ENCODE measurements at places on chromosomes 13 and 19.

DNA sequence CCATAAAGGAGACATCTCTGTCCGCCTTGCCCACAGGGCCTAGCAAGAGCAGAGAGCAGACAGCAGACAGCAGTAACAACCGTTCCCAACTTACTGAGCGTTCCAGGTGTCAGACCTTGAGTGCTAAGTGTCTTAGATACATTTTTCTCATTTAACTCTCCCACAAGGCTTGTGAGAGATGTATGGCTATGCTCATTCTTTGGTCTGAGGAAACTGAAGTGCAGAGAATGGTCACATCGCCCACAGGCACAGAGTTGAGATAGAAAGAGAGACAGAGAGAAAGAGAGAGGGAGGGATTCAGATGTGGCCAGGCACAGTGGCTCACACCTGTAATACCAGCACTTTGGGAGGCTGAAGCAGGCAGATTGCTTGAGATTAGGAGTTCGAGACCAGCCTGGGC is 14.3 kb downstream of the MEIOSIN start:
- DNase-seq, result no peak

GRCh38 chr19:19613506-19613905 is 5.0 kb downstream of the PBX4 start:
- DNase-seq, result no peak

GRCh38 chr13:108962654-108963053 is 333.2 kb downstream of the MYO16 start:
- DNase-seq, result no peak

- DNase-seq, result no peak
These were observed 223.0 kb downstream of the DCLK1 start for GRCh38 chr13:35908226-35908625.

GRCh38 chr13:63287926-63288325 is 1872.3 kb upstream of the PCDH20 start:
- DNase-seq, result no peak

DNA sequence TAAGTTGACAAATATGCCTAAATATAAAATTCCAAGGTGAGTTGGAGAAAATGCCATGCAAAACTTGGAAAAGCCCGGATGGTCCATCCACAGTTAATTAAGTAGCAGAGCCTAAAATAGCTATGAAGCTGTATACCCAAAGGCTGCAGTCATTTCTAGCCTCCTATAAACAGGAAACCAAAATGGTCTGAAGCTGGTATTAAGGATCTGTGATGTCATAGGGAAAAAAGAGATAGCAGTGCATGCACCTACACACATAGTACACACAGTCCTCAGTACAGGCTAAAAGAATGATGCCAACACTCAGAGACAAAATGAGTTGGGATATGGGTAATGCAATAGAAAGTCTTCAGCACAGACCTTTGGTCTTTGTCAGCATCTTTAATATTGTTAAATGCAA is 736.9 kb downstream of the EFNB2 start:
- DNase-seq, result no peak

DNA sequence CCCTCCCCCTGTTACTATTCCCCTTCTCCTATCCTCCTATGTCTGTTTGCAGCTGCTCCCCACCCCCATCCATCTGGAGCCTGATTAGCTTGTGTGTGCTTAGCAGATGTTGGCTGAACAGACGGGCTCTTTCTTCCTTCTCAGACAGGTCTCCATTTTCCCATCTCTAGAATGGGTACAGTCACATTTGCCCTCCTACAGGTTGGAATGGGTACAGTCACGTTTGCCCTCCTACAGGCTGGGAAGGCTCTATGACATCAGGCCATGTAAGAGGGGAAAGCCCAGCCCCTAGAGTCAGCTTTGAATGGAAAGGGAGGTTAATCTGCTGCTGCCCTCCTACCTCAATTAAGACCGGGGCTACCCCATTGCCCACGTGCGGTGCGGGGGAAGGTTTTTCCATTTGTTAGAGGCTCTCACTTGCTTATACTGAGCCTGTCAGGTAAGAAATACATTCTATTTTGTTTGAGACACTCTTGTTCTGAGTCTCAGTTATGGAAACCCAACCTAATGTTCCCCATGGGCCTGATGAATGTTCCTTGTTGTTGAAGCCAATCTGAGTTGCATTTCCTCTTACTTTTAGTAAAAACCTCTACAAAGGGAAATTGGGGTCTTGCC is 2.2 kb upstream of the CLEC17A start:
- no peak for DNase-seq

GRCh38 chr13:32063619-32064233 is 32.2 kb downstream of the FRY start:
- DNase-seq, result no peak

- peak; percentile 95 for DNase-seq
These were observed 89.8 kb downstream of the ZNF557 start for GRCh38 chr19:7159105-7159933.

DNA sequence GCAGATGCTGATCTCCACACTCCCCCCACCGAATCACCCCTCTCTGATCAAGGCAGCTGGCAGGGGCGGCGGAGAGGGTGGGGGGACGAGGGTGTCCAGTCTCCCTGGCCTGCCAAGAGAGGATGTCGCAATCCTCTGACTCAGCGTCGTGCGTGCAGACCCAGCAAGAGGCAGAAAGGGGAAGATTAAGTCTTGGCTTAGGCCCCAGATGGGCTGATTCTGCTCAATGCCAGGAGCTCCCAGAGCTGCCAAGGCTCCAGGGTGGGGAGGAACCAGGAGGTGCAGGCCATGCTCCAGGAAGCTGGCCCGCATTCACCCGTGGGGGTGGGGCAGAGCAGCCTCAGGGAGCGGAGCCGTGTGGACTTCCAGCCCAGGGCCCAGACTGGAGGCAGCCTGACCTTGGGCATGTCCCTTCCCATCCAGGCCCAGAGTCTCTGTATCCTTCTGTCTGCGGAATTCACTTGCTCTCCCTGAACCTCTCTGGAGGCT is 6.6 kb upstream of the BCL3 start:
- peak; percentile 95 for DNase-seq

- no peak for DNase-seq
These were observed 240.3 kb downstream of the SPRY2 start for GRCh38 chr13:80100636-80101035.

- DNase-seq, result no peak
These were observed 205.0 kb downstream of the NALCN start for GRCh38 chr13:101211261-101211660.

GRCh38 chr13:27449081-27449603 is 1.2 kb downstream of the MTIF3 start:
- no peak for DNase-seq

DNA sequence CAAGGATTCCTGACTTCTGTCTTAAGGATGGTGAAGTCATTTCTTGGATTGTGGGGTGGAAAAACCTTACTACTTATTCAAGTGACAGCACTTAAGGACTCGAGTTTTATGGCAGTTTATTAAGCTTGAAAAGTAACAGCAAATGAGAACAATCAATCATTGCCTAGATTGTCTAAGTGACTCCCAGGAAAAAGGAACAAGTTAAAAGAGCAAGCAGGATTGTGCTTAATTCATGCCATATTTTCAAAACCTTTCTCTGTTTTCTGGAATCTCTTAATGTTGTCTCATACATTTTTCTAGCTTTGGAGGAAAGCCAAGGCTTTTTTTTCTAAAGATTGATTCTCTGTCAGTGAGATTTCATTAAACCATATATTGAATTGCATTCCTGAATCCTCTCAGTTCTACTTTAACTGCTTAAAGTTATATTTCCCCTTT is 236.2 kb upstream of the HTR2A start:
- DNase-seq, result peak; percentile 83

- no peak for DNase-seq
These were observed 84.4 kb downstream of the STK24 start for GRCh38 chr13:98492335-98493041.
